ENCODE measurements at places on chromosomes 12 and 14.

- no peak for DNase-seq
Measured at GRCh38 chr12:532908-533565, 73.3 kb downstream of the B4GALNT3 start.

DNA sequence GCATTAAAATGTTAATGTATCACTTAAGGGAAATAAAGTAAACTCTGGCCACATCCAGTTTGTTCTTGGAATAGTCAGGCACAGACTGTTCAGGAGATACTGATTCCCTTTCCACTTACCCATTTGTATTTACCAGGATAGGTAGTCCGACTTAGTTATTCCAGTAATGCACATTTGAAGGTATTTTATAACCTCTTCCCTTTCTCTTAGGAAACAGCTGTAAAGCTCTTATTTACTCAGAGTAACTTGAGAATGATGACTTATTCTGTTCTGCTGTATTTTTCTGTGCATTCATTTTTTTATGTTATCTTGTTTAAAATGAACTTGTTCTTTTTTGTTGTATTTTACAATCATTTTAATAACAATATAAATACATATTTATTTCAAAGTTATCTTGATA, 78.0 kb downstream of the METTL25 start:
- no peak for DNase-seq

- no peak for DNase-seq
Measured at GRCh38 chr12:101920906-101921305, 43.5 kb downstream of the DRAM1 start.

GRCh38 chr12:6394398-6394797, 10.4 kb downstream of the LTBR start:
- no peak for DNase-seq

GRCh38 chr12:63150713-63151622, at the start of gene AVPR1A:
Gene AVPR1A (minus strand): TSS chr12:63151201. CDS start chr12:63150836, 365 bp downstream.
- no peak for DNase-seq

Measured in activated naive CD4-positive, alpha-beta T cell treated with anti-CD3 and anti-CD28 coated beads, Interleukin-2, amount 50 U/mL, for 16 hours (primary cell).